Upper lobe of left lung (tissue), 6 donors: ENCODE measurements at places on chromosomes 4 and X. TPM values are rescaled to one million over a fixed set of nuclear protein-coding genes. Genes with fewer than 3 reads are reported as not detected.

The DDIT4L gene
- 0.46 TPM for total RNA-seq

GRCh38 chrX:107625739-107626138, 2.6 kb upstream of the PRPS1 start:
- no peak for DNase-seq

GRCh38 chrX:120795301-120795700, 80.4 kb downstream of the CT47B1 start:
- no peak for DNase-seq

- no peak for DNase-seq
These were observed 48.4 kb upstream of the IL9R start for GRCh38 chrX:155949098-155949497.

DNA sequence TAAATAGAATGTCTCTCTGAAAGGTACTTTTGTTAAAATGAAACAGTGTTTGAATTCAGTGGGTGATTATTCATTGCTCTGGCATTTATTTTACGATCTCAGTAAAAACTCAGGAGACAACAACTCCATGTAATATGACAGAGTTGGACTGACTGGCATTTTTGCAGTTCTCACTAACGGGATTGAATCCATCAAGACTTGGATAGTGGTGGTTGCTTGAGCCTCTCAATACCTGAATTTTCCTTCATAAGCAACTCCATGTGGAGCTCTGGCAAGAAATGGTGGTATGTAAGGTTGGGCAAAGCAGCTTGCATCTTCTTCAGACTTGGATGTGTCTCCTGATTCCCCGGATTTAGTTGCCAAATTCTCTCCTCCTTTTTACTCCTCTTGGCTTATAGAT, 72.7 kb downstream of the FRMPD4 start:
- DNase-seq: no peak

GRCh38 chr4:158051401-158052235, 121.2 kb downstream of the GASK1B start:
- no peak for DNase-seq

GRCh38 chrX:35700121-35700520, 98.0 kb upstream of the MAGEB16 start:
- no peak for DNase-seq

- DNase-seq: no peak
These were observed 107.3 kb upstream of the CNKSR2 start for GRCh38 chrX:21266949-21267348.

The APBB2 gene
- 105 TPM for total RNA-seq

DNA sequence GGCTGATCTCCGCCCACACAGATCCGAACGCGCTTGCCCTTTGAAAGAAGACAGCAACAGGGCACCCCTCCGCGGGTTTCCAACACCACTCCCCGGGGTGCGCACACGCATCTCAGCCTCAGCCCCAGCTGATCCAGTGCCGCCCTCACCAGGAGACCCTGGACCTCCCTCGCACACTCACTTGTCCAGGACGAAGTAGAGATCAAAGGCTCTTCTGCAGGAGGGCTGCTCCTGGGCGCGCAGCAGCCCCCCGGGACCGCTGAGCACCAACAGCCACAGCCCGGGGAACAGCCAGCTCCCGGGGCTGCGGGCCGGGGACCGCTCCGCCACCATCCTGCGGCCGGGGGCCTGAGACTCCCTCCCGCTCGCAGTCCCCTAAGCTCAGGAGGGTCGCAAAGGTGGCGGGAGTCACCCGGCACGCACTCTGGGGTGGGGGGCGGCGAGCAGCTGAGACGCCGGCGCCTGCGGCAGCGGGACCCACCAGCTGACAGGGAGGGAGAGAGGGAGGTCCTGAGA, 743 bp downstream of the ANTXR2 start:
- no peak for DNase-seq

The IL1RAPL2 gene
- total RNA-seq: not detected

DNA sequence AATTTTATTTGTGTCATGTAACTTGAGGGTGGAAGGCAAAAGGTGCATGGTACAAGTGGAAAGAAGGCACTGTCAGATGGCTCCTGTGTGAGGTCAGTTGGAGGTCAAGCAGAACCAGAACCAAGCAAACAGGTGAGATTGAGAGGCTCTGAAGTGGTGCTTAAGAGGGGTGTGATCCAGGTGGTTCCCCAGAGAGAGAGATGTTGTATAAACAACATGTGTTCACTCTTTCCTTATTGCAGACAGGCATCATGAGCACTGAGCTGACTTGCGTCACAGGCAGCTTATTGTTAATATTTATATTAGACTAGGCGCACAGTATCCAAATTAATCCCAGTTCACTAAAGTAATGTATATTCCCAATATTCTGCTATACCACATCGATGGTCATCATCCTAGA, 56.8 kb downstream of the CXCL13 start:
- DNase-seq: no peak

The CDKL2 gene
- total RNA-seq: 3.7 TPM

GRCh38 chr4:20151436-20151835, 100.3 kb upstream of the SLIT2 start:
- no peak for DNase-seq

The IGFBP7 gene
- 205 TPM for total RNA-seq

- no peak for DNase-seq
These were observed 48.2 kb downstream of the EVC2 start for GRCh38 chr4:5660185-5660584.

DNA sequence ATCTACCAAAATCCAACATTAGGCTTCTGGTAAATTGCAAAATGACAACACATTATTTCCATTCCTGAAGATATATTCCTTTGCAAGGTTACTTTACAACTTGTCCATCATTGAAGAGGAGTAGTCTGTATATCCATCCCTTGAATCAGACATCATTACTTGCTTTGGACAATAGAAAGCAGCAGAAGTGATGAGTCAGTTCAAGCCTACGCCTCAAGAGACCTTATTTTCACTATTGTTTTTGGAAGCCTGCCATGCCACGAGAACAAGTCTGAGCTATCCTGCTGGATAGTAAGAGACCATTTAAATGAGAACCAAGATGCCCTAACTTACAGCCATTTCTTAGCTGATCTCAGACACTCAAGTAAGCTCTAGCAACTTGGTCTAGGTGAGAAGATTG, 246.0 kb upstream of the HHIP start:
- DNase-seq: no peak

DNA sequence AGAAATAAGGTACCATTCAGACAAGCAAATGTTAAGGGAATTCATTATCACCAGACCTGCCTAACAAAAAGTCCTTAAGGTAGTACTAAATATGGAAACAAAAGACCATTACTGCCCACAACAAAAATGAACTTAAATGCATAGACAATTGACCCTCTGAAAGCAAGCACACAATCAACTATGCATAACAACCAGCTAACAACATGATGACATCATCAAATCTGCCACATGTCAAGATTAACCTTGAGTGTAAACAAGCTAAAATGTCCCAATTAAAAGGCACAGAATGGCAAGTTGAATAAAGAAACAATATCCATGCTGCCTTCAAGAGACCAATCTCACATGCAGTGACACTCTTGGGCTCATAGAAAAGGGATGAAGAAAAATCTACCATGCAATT, 160.7 kb upstream of the CPXCR1 start:
- DNase-seq: no peak

The ENAM gene
- not detected for total RNA-seq

GRCh38 chr4:8577046-8577445, 3.1 kb upstream of the GPR78 start:
- DNase-seq: no peak

The PAGE5 gene
- 0.43 TPM for total RNA-seq

GRCh38 chr4:83552083-83552482, 16.2 kb downstream of the GPAT3 start:
- DNase-seq: no peak

DNA sequence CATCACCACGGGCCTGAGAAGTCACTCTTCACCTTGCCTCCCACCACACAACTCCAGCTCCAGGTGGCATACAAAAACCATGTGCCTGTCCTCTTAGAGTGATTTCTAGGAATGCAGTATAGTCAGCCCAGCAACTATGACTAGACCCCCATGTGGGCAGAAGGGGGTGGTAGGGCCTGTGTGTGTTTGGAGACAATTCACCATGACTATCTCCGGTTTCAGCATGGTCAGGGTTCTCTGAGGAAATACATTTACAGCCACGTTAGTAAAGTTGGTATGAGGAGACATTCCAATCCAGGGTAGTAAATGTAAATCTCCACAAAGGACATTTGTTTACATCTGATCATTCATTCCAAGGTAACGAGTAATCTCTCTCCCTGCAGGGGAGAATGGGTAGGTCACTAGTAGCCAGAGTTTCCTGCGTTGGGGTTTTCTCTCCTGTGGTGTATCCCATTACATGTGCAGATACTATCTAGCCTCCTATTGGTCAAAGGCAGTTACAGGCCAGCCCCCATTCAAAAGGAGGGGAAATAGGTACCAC, 4.2 kb upstream of the MTMR1 start:
- DNase-seq: no peak

- DNase-seq: no peak
These were observed 104.8 kb downstream of the PHKA2 start for GRCh38 chrX:18879144-18879543.

The SLC6A14 gene
- total RNA-seq: 3.2 TPM

The ATXN3L gene
- not detected for total RNA-seq

DNA sequence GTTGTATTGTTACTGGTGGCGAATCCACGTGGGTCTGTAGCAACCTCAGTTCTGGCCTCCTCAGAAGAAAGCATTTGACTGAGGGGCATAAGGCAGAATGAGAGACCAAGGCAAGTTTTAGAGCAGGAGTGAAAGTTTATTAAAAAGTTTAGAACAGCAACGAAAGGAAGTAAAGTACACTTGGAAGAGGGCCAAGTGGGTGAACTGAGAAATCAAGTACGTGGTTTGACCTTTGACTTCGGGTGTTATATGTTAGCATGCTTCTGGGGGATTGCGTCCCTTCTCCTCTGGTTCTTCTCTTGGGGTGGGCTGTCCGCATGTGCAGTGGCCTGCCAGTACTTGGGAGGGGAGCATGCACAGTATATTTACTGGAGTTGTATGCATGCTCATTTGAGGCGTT, 232.7 kb upstream of the GATB start:
- DNase-seq: no peak

DNA sequence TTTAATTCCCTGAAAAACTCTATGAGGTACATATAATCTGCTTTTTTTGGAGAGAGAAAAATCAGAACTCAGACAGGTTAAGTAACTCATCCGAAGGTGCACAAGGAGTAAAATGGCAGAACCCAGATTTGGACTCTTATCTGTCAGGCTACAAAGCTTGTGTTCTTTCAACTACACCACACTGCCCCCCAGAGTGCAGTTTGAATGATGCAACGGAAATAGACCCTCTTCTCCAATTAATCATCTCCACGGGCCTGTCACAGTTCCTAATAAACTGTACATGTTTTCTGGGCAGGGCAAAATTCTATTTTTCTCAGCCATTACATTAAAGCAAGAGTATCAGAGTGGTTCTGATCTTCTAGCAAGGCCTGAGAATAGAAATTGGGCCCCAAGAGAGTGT, 35.3 kb upstream of the DCX start:
- DNase-seq: no peak

- peak; percentile 17 for DNase-seq
These were observed 7.4 kb downstream of the PLCXD1 start for GRCh38 chrX:288561-288991.

The ARMCX2 gene
- total RNA-seq: 20.5 TPM

The ETDA gene
- not detected for total RNA-seq

- no peak for DNase-seq
These were observed 155.3 kb downstream of the GRIA3 start for GRCh38 chrX:123339221-123339905.

The UGT2A3 gene
- total RNA-seq: not detected

DNA sequence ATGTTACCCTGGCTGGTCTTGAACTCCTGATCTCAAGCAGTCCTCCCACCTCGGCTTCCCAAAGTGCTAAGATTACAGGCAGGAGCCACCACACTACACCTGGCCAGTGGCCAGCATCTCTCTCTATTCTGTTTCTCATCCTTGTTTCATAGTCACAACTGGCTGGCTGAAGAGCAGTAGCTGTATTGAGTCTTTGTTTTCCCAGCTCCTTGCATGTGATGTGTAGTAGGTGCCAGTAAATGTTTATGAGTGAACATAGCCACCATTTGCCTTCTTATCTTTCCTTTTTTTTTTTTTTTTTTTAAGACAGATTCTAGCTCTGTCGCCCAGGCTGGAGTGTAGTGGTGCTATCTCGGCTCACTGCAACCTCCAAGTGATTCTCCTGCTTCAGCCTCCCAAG, 23.6 kb downstream of the NUDT9 start:
- DNase-seq: no peak

The BEND2 gene
- total RNA-seq: not detected

DNA sequence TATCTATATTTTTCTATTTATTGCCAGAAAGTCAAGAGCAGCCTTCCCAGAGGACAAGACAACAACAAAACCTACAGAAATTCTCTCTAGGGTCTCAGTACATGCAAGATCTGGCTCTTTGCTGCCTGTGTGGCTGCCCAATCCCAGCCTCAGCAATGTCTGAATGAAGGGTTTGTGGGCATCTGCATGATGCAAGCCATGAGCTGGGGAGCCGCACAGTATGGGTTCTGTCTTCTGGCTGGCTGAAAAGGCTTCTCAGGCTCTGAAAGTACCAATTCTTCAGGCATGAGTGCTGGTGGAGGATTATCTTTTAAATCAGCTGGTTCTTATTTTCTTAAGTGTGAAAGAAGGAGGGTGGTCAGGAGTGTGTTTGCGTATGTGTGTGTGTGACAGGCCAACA, 104.6 kb downstream of the PDGFRA start:
- no peak for DNase-seq

DNA sequence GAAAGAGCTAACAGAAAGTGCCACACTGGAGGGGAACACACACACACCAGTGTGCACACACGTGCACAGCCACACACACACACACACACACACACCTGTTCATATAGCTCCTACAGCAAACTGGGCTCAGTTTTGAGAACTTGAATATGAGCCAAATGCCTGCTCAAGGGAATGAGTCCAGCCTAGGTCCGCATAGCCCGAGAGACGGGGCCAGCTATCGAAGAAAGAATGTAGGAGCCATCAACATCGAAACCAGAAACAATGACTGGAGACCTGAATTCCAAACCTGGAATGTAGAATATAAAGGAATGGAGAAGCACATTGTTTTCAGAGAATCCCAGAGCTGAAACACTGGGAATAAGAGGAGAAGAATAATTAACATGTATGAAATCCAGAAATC, 37.6 kb upstream of the ERVMER34-1 start:
- no peak for DNase-seq

DNA sequence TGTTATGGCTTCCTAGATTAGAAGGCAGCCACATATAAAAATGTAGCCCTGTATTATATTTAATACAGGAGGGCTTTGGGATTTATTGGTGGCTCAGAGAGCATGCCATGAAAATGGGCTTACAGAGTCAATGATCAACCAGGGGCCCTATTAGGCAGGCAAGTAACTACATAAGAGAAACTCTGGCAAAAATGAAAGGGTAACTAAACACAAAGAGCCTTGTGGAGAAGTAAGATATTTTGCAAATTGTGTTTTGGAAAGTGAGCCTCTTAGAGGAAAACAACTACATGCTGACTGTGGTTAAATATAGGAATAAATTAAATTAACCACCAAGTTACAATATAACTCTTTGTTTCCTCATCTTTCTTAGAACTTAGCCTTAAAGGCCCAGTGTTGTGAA, 5.5 kb downstream of the SAT1 start:
- DNase-seq: no peak

- no peak for DNase-seq
These were observed 116.9 kb upstream of the GABRA2 start for GRCh38 chr4:46506876-46507275.

The ENPP6 gene
- total RNA-seq: not detected

The TSC22D3 gene
- 309 TPM for total RNA-seq

The NOX1 gene
- not detected for total RNA-seq

The XAGE3 gene
- total RNA-seq: not detected
